CD14-positive monocyte (primary cell): ENCODE measurements at places on chromosomes 2 and 18.

- DNase-seq = no peak
These were observed 18.6 kb downstream of the RMC1 start for GRCh38 chr18:23521907-23522306.

- no peak for DNase-seq
These were observed 298.6 kb upstream of the CDH20 start for GRCh38 chr18:61034580-61034979.

- no peak for DNase-seq
These were observed 88.7 kb downstream of the SLC8A1 start for GRCh38 chr2:40363231-40363630.

- DNase-seq = no peak
These were observed 59.6 kb upstream of the DLX2 start for GRCh38 chr2:172162225-172162733.

GRCh38 chr2:164913640-164914350 is 41.5 kb downstream of the SLC38A11 start:
- no peak for DNase-seq

DNA sequence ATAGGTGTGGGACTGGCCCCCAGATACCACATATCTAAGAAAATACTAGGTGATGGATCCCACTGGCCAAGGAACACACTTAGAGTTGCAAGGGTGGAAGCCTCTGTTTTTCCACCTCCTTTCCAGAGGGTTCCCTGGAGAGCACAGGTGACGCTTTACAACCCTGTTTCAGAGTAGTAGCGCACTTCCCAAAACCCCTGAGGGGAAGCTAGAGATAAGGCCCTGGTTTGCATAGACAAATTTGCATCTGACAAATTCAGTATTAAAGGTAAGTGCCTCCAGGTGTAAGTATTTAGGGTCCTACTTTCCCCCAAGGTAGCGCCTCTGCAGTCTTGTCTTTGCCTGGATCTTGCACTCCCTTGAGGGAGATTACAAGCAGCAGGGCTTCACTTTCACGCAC is 474 bp upstream of the CERKL start:
- no peak for DNase-seq
